ENCODE measurements at places on chromosomes 2 and 18.
A peak's percentile ranks its signal among the peaks of the same experiment; 100 is the strongest.

DNA sequence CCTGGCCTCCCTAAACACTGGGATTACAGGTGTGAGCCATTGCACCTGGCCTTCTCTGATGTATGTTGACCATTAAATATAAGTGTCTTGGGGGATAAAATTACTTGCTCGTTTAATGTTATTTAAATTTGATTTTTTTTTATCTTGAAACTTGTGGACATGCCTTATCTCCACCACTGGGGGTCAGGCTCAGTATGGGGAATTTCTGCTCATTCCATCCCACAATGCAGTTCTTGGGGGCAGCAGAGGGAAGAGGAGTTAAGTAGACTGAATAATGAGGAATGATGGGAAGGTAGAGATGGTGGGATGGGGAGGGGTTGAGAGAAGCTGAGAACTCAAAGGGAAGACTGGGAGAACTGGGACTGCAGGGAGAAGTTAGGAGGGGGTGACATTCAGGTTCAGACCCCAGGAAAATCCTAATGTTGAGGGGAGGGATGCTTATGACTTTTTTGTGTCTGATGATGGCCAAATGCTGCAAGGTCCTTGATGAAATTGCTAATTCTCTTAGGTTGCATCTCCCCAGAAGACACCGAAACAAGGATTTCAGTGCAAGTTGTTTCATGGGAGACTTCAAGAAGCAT, 174.2 kb downstream of the MIB1 start:
- DNase-seq = peak; percentile 46

DNA sequence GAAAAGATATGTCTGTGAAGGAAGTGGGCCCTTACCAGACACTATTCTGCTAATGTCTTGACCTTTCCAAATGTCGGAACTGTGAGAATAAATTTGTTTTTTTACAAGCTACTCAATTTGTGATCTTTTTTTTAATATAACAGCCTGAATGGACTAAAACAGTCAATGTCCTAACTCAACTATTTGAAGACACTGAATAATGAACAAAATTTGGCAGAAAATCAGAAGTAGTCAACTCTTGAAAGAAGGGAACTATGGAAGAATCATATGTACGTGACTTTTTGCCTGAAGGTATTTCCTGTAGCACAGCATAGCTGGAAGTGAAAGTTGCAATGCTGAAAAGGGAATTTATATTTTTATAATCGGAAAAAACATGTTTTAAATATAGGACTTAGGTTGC, 351.8 kb upstream of the TFPI start:
- no peak for DNase-seq

DNA sequence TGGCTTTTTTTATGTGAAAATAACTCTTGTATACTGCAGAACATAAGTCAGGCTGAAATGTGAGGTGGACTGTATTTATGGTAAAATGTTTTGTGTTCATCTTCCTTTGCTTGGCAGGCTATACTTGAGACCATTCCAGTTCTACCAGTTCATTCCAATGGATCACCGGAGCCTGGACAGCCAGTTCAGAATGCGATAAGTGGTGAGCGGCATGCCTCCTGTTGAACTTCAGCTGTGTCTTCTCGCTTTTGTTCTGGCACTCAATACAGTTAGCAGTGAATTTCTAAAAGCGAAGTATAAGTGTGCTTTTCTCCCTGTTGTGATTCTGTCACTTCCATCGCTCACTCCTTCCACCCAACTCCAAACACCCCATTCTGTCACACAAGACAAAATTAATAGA, 138.5 kb downstream of the ARHGAP28 start:
- no peak for DNase-seq

DNA sequence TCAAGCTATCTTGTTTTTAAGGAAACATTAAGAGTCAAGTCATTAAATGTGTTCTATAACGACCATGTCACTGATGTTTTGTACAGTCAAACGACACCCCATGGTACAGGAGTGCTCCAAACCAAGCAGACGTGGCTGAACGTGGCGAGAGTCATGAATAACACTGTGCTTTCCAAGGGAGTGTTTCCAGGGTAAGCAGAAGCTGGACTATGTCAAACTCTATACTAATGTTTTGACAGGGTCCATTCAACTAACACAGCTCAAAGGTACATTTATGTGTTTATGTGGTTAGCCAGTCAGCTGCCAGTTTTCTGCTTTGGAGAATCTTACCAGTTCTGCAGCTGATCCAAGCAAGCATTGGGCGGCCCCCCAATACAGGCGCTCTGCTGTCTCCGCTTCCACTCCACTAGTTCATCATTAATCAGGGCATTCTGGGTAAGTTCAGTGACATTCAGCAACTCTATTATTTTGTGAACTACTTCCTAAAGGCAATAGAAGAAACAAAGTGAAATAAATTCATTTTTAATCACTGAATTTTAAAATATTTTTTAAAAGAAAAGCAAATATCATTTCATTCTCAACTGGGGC, 16.4 kb downstream of the STAT1 start:
- no peak for DNase-seq

GRCh38 chr2:231367178-231367577, 28.3 kb upstream of the B3GNT7 start:
- DNase-seq = no peak

DNA sequence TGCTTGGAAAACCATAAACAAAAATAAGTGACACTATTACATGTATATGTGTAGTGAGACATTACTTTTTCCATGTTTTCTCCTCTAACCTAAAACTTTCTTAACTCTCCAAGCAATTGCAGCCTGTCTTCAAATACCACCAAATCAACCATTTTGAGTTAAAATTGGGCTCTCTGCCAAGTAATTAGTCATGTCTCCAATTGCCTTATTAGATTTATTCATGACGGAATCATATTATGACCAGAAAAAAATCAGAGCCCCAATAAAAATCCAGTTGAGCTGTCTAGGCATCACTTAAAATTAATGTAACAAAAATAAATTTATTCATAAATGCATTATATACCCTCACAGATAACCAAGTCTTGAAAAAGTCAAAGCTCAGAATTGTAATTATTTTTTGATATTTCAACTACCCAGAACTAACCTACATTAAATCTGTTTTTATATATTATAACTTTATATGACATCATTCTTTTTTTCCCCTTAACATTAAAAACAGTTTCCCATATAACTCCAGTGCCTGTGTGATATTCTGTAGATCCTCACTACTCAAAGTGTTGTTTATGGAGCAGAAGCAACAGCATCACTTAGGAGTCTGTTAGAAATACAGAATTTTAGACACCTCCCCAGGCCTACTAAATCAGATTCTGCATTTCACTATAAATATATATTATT, 157.0 kb downstream of the ERBB4 start:
- DNase-seq = no peak

GRCh38 chr2:70069049-70069448, 18.2 kb upstream of the PCBP1 start:
- DNase-seq = no peak

All from astrocyte of the cerebellum (primary cell).